ENCODE measurements at places on chromosomes 5 and 9.

- no peak for DNase-seq
These were observed 23.9 kb upstream of the PPP2CA start for GRCh38 chr5:134249469-134250379.

- peak; percentile 87 for DNase-seq
These were observed 139.9 kb downstream of the RFX3 start for GRCh38 chr9:3385871-3386270.

DNA sequence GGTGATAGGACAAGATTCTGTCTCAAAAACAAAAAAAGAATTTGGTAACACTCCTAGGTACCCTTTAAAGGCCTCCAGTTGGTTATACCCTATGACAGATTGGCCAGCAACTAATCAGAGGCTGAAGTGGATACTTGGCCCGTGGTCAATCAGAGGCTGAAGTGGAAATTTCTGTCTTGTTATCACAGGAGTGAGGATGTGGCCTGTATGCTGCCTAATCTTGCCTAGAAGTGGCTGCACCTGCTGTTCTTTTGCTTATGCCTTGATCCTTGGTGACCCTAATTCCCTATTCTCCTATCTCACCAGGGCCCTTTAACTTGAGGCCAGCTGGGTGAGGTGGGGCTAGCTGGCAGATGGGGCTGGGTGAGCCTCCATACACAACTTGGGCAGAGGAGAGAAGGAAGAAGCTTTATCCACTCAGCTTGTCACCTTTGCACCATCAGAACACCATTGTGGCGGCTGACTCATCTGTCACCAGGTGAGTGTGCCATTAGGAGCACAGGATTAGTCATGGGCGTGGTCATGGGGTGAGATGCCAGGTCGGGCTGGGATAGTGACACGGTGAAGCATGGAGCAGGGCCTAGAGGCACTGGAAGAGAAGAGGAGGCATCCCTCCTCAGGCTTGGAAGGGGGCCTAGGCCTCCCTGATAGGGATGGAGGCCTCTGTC is 41.5 kb downstream of the SAR1B start:
- DNase-seq = peak; percentile 72

DNA sequence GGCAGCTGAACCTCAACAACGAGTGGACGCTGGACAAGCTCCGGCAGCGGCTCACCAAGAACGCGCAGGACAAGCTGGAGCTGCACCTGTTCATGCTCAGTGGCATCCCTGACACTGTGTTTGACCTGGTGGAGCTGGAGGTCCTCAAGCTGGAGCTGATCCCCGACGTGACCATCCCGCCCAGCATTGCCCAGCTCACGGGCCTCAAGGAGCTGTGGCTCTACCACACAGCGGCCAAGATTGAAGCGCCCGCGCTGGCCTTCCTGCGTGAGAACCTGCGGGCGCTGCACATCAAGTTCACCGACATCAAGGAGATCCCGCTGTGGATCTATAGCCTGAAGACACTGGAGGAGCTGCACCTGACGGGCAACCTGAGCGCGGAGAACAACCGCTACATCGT is 12.4 kb upstream of the PHYHD1 start:
- DNase-seq = no peak

DNA sequence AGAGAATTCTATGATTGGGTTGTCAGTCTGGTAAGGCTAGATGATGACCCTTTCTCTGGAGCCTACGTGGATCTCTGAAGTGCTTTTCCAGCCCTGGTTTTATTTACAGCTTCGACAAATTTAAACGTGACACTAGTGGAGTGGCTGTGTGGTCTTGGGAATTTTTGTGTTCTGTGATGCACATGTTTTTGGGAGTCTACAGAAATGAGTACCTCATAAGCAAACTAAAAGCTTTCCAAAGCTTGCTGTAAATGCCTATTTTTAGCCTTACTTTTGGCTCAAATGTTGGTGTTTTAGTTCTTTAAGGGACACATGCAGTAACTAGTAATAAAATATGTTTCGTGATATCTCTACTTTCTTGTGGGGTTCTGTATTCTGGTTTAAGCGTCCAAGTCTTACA is 3.3 kb downstream of the LARP1 start:
- DNase-seq = no peak

GRCh38 chr9:107016383-107016782 is 153.4 kb downstream of the ZNF462 start:
- no peak for DNase-seq

DNA sequence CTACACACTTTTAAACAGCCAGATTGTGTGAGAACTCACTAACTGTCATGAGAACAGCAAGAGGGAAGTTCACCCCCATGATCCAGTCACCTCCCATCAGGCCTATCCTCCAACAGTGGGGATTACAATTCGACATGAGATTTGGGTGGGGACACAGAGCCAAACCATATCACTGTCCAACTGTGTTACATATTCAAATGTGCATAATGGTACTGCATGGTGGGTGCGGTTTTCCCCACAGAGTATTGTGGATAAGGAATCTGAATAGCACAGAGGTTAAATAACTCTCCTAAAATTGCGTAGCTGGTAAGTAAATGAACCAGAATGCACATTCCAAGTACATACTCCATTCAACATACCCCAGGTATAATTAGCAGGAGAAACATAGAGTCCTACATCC is 32.1 kb downstream of the CDH6 start:
- DNase-seq = no peak

DNA sequence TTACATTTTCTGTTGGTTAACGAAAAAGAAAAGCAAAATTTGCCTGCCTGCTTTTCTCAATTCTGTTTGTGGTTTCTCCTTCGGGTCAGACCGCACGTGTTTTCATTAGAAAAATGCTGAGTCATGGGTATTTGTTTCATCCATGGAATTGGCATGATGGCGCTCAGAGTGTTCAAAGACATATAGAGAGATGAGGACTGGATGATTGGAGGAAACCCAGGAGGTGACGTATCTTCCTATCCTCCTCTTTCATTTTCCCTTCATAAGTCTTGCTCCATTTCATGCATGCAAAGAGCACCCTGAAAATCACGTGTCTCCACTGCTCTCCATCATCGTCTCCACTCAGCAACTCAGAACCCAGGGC is 353.8 kb upstream of the WWC1 start:
- DNase-seq = no peak

DNA sequence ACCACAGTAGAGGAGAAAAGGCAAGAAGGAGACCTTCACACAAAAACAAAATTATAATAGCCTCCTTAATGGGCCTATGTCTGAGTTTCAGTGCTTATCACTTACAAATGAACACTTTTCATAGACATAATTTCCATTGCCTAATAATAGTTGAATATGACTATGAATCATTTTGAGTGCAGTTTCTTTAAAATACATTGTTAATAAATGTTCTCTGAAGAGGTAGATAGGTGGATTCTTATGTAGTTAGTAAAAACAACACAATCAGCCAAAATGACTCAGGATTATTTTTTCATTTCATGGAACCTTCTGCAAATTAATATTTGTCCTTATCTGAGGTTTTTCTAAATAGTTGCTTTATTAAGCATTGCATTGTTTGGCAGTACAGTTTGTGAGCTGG is 45.6 kb downstream of the DAPK1 start:
- DNase-seq = no peak

GRCh38 chr5:143316844-143317631 is 86.4 kb downstream of the NR3C1 start:
- no peak for DNase-seq

GRCh38 chr5:2049876-2050275 is 167.2 kb upstream of the IRX4 start:
- DNase-seq = no peak

Data from activated CD4-positive, alpha-beta T cell treated with anti-CD3 and anti-CD28 coated beads, Interleukin-2, Interleukin-4, amounts not matched to agents 100 ng/mL and 50 ng/mL, durations not matched to agents 16 hours and 8 hours (primary cell).